ENCODE measurements at places on chromosomes 2 and 18.

DNA sequence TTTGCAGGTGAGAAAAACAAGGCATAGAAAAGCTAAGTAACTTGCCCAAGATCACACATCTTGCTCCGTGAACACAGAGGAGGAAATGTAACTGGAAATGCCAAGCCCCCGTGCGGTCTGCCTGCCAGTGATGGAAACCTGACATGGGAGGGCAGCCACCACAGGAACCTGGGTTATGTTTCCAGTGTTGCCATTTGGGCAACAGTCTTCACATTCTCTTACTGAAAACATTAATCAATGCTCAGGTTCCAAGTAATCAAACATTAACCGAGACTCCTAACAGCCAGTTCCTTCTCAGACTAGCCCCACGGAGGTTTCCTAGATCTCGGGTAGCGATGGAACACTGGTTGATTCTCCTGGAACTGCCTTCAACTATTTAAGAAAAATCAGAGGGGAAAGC, 2.5 kb downstream of the TGFA start:
- DNase-seq = no peak

DNA sequence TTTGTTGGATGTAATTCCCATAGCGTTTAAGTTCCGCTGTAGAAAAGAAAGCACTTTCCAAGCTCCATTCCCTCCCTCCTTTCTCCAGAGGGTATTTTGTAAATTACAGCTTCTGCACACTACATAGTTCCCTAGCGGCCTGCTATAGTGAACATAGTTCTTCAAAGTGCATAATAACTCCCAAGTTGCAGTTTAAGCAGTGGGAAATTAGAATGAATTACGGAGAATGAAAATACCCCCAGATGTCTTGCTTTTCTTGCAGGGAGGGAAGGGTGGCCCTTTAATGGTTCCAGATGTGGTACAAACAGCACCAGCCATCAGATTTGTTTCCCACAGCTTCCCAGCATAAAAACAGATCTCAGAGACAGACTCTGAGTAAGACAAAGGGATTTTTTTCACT, 893.9 kb downstream of the SUCLG1 start:
- no peak for DNase-seq

DNA sequence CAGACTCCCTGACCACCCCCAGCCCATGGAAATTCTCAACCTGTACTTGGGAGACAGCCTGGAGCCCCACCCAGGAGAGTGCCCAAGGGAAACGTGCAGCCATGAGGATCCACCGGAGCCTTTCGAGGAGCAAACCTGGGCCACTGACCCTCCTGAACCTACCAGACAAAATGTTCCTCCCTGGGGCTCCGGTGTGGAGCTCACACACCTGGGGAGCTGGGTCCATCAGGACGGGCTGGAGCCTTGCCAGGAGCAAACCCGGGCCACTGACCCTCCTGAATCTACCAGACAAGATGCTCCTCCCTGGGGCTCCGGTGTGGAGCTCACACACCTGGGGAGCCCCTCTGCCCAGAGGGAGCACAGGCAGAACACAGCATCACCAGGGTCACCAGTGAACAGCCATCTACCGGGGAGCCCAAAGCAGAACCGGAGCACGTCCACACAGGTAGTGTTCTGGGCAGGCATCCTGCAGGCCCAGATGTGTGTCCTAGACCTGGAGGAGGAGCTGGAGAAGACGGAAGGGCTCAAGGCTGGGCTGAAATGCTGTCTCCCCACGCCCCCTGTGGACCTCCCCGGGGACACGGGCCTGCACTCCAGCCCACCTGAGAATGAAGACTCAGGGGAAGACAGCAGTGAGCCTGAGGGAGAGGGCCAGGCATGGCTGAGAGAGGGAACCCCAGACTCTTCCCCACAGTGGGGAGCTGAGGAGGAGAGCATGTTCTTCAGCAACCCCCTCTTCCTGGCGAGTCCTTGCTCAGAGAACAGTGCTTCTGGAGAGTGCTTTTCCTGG, 8.9 kb downstream of the PSD4 start:
- DNase-seq = no peak

- DNase-seq = peak; percentile 50
Measured at GRCh38 chr18:8478166-8478967, 130.9 kb upstream of the RAB12 start.

DNA sequence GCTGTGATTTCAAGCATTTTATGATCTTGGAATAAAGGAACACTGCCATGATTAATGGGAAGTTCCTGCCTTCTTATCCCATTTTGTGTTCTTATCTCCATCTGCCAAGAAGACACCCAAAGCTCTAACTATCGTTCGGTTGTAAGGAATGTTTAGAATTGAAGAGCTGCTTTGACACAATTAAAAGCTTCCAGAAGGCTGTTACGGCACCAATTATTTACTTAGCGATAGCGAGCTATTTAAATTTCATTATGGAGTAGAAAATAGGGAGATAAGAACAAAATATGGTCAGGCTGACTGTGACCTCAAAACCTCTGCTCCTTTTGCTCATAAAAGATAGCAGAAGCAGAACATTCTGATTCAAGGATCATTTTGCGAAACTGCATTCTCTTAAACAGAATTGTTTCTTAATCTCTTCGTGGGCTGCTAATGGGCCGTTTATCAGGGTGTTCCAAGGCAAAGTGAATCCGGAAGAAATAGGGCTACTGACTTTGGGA, 101.6 kb downstream of the SLC4A3 start:
- no peak for DNase-seq

GRCh38 chr18:4198956-4199355, 256.2 kb downstream of the DLGAP1 start:
- no peak for DNase-seq

- no peak for DNase-seq
Measured at GRCh38 chr2:24731040-24731439, 62.2 kb downstream of the PTRHD1 start.

DNA sequence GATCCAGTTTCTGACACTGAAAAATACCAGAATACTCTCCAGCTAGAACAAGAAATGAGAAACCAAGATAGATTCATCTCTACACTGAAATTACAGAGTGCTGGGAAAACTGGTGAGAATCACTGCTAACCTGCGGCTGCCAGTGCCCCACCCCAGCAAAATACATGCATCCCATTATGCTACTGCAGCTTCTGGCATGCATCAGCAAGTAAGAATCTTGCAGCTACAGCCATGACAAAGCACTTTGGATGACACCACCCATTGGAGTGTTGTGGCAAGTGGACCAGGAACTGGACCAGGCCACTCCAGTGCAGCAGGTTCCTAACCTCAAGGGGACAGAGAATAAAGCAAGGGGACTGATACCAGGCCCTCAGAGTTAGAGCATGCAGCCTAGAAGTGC, 378.8 kb upstream of the ETAA1 start:
- no peak for DNase-seq

DNA sequence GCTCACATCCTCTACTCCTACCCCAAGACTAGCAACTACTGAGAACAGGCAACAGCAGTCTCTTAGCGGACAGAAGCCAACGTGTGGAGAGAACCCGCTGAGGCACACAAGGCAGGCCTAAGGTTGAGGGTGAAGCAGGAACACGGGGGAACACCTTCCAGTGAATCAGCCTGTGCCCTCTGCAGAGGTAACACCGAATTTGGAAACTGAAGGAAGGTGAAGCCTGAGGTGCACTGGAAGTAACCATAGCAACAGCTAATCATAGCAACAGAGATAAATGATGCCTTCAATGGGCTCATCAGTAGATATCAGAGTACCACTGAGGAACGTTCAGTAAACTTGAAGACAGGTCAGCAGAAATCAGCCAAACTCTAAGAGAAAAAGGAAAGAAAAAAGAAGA, 43.3 kb downstream of the OSBPL1A start:
- DNase-seq = no peak

- no peak for DNase-seq
Measured at GRCh38 chr2:45452866-45453265, 158.2 kb downstream of the SRBD1 start.

DNA sequence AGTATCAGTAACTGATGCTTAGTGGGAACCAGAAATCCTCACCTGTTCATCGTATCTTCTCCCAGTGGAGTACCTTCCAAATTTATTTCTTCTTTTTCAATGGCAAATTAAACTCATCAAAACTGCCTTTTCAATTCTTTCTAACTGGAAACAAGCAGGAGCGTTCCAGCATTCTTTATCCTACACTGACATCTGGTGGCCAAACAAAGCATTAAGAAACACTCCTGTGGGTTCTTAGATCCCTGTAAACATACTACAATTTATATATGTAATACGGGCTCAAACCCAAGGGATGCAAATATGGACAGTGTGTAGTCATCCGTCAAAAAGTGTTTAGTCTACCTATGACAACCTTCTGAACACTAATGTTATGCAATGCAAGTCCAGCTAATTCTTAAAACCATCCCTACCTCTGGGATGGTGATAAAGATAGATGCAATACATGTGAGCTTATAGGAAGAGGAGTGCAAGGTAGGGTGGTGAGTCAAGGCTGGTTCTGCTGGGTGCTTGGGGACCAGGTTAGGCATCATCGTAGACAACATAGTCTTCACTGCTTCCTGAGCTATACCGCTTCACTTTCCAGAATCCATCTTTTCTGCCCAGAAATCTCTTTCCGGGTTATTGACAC, 375.0 kb downstream of the CTNNA2 start:
- DNase-seq = no peak
